Stimulated activated CD4-positive, alpha-beta T cell treated with anti-CD3 and anti-CD28 coated beads, Interleukin-15, amount 100 ng/mL, for 1 hour (primary cell): ENCODE measurements at places on chromosomes 2 and 18.

- DNase-seq, result no peak
Observed at GRCh38 chr18:46946656-46947282, 29.4 kb downstream of the KATNAL2 start.

GRCh38 chr18:72410399-72410798, 133.7 kb downstream of the CBLN2 start:
- no peak for DNase-seq

- no peak for DNase-seq
Observed at GRCh38 chr2:217790195-217790594, 212.6 kb downstream of the TNS1 start.

- DNase-seq, result no peak
Observed at GRCh38 chr2:157486596-157487270, 42.8 kb upstream of the CYTIP start.

GRCh38 chr18:62138461-62139235, 48.2 kb downstream of the PIGN start:
- no peak for DNase-seq

DNA sequence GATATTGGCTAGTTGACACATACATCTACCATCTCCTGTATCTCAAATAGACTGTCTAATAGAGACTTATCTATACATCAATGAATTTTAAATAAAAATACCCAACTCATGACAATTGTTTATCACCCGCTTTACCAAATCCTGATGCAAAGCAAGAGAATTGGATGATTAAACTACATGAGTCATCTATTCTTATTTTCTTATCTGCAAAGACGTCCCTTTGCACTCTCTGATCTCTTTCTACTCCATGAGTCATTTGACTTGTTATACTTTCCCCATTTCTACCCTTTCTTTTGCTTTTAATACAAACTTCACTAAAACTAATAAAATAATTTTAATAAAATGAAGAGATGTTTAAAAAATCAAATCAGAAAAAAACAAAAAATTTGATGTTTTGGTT, 261.7 kb upstream of the MAP2 start:
- DNase-seq, result no peak

- DNase-seq, result no peak
Observed at GRCh38 chr2:54551123-54551756, 95.1 kb downstream of the SPTBN1 start.

DNA sequence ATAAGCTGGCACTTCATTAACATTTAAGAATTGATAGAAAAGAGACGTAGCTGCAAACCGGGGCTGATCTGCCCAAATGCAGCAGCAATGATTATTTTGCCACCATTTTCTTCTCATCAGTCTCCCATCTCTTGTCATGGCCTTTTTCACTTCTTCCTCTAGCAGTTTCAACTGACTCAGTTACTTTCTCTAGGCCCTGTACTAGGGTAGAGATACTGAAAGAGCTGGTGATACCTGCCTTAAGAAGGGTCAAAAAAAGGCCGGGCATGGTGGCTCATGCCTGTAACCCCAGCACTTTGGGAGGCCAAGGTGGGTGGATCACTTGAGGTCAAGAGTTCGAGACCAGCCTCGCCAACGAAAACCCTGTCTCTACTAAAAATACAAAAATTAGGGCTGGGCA, 127.4 kb downstream of the LTBP1 start:
- no peak for DNase-seq

DNA sequence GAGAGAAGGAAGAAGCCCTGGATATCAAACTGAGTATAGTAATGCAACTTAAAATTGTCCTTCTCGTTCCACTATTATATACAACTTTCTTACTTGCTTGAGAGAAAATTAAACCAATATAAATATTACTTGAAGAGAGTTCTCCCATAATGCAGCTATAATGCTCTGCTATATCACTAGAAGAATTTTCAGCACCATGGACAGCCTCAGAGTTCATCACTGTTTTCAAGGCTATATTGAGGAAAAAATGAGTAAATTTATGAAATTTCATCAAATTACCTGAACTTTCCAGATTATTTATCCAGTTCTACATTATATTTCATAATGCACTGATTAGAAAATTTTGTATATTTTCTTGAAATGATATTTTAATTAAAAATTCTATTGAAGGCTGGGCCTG, 1053.5 kb upstream of the FAM98A start:
- no peak for DNase-seq

GRCh38 chr18:44841221-44841620, 160.5 kb downstream of the SETBP1 start:
- no peak for DNase-seq

GRCh38 chr18:49898421-49898820, 85.1 kb upstream of the ACAA2 start:
- no peak for DNase-seq

GRCh38 chr18:77101410-77102258, 30.9 kb downstream of the MBP start:
- no peak for DNase-seq

- no peak for DNase-seq
Observed at GRCh38 chr2:165601928-165602521, 132.5 kb downstream of the CSRNP3 start.

DNA sequence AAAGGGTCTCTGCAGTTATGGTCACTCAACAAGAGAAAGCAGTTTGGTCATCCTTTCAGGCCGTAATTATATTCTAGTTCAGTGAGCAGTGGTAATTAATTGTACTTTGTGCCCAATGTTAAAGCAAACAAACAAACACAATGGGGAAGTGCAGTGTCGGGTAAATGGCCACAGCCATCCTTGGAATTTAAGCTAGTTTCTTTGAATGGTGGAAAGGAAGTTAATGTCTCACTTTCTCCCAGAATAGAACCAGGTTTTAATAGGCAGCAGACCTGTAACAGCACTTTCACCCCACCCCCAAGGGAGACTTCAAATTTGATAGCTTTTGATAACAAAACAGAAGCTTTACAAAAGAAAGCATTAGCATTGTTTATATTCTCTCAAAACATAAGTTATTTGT, 20.0 kb upstream of the ITGAV start:
- no peak for DNase-seq

- DNase-seq, result no peak
Observed at GRCh38 chr2:108588070-108588668, 53.9 kb downstream of the LIMS1 start.

DNA sequence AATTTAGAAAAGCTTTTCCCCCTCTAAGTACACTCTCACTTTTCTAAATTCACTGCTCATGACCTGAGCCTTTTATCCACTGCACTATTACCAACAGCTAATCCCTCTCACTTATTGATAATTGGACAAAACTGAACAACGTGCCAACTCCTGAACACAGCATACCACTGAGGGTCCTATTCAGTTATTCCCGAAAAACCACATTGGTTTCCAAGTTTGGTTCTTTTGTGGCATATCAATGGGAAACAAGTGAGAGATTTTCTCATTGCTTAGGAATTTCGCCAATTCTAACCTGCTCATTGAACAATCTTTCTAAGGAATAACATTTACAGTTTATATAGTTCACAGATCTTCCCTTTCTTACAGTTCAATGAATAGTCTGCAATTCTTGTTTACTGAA, 977.4 kb downstream of the TMEM182 start:
- DNase-seq, result no peak

DNA sequence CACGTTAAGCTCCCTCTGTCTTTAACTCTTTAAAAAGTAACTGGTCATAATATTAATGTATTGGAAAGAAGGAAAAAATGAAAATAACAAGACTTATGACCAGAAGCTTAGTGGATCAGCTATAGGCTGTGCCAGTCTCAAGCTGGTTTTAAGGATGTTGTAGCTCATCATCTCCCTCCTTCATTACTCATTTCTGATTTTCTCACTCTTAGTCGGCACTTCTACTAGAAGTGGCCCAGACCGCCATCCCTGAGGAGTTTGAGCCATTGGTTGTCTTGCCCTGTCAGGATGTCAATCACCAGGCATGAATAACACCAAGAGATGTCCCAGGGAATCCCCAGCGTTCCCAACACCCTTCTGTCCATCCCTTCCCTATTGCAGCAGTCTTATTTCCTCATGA, 151.5 kb downstream of the ASXL3 start:
- DNase-seq, result no peak

- no peak for DNase-seq
Observed at GRCh38 chr2:105324101-105324500, 5.4 kb downstream of the TGFBRAP1 start.

DNA sequence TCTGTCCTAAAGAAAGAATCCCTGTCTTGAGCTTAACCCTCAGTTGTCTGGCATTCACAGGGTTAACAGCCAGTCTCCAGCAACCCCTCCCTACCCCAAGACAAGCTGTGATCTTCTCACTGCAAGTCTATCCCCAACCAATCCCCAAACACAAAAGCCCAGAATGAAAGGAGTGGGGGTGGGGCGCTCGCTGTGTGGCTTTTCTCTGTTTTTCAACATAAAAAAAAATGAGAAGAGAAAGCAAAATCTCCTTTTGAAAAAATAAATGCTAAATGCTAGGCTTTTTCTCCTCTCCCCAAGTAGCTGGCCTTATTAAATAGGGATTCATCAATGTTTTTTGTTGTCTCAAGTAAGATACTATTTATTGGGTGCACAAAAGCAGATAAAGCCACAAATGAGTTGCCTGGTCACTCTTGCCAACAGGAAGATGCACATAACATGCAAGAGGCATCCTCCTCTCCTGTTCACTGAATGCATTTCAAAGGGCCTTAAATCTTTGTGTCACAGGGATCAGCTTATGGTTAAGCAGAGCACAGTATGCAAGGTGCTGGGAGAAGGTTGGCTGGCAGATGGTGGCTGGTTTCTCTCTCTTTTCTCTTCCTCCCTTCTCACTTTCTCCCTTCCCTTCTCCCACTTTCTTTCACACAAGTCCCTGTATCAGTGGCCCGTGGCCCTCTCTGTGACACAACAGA, 225.6 kb downstream of the CMPK2 start:
- DNase-seq, result no peak

- no peak for DNase-seq
Observed at GRCh38 chr2:181190711-181191110, 210.3 kb downstream of the UBE2E3 start.

DNA sequence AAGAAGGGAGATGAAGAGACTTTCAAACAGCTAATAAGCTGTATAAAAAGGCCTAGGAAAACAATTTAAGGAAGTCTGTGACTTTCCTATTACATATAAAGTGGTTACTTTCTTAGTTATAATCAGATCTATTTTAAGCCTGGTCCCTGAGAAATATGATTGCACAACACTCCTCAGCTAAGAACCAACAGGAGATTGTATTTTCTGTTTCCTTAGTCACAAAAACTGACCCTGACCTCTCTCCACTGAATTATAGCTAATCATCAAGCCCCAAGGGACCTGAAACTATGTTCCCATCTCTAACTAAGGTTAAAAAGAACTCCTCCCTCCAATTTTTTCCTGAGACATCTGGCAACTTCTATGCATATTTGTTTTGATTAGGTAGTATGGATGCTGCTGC, 106.9 kb downstream of the ROCK1 start:
- no peak for DNase-seq

GRCh38 chr2:180979749-180980105, 678 bp upstream of the UBE2E3 start:
- no peak for DNase-seq

DNA sequence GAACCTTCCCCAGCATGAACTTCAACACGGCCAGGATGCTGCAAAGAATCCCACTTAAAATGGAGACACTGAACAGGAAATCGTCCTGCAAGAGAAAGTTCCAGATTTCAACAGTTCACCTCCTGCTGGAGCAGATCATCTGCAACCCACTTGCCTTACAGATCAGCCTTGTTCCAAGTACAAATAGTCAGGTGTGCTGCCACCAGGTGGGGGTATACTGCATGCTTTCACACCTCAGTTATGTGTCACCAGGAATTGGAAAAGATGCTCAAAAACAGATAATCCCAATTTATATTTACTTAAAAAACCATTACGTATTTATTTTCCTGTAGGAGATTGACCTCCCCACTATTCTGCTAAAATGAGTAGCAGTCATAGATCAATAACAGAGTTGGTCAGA, 212.3 kb downstream of the MGAT5 start:
- no peak for DNase-seq

- DNase-seq, result no peak
Observed at GRCh38 chr2:45282646-45283045, 273.4 kb upstream of the SIX2 start.

- no peak for DNase-seq
Observed at GRCh38 chr18:12305930-12306629, 2.0 kb upstream of the TUBB6 start.

DNA sequence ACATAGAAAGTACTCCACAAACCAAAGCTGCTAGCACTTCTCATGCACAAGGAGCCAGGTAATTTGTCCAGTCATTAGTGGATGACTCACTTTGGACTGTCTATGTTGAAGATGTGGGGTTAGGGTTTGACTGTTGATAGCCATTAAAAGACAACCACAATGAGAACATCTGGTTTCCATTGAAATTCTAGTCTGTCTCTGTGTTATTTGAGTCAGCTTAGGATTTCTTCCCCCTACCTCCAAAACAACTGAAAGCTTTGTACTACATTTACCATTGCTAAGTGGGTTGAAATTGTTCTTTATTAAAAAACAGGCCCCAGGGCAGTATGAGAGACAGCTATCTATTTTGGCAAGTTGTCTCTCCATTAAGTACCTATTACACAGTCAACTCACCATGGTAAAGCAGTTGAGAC, 50.2 kb upstream of the ANKRD44 start:
- no peak for DNase-seq

DNA sequence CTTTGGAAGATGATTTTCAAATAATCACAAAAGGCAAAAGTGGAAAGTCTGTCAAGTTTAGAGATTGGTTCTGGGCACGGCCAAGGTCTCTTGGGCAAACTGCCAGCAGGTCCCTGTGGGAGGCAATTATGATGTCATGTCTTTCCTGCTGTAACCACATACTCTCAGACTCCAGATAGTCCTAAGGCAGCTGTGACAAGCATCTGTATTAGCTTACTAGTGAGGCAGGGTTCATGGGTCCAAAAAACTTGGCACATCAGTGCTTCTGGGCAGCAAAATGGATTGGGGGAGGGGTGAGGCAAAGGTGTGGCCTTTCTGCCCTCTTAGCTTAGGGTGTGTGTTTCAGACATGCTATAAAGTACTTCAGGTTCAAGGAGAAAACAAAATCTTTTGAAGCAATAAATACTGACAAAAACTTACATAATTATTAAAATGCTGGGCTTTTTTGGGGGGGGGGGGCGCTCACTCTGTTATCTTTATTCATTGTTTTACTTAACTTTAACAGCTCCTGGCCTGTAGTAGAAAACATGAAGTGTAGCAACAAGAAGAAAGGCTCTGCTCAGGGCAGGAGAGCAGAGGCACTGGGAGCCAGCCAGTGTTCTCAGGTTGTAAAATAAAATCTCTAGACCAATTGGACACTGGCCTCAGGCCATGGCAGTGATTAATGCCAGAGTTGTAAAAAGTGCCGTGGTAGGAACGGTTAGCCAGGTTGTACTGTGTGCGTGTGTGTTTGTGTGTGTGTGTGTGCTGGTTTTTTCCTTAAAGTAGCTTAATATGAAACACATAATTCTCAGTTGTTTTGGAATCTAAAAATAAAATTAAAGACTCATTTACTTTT, 14.3 kb upstream of the TANC1 start:
- no peak for DNase-seq

- DNase-seq, result no peak
Observed at GRCh38 chr2:218997731-218998130, 4.5 kb upstream of the CRYBA2 start.

DNA sequence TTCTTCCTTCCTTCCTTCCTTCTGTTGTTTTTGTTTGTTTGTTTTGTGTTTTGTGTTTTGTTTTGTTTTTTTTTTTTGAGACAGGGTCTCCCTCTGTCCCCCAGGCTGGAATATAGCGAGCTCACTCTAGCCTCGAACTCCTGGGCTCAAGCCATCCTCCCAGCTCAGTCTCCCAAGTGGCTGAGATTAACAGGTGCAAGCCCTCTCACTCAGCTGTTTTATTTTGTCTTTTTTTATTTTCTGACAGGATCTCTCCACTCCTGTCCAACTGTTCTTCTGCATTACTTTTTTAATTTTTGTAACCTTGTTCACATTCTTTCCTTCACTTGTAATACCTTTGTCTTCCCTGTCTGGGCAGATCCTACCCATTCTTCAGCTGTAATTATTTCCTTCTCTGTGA, 23.6 kb downstream of the MAP3K20 start:
- no peak for DNase-seq
